ENCODE measurements at places on chromosomes 12 and 14.

DNA sequence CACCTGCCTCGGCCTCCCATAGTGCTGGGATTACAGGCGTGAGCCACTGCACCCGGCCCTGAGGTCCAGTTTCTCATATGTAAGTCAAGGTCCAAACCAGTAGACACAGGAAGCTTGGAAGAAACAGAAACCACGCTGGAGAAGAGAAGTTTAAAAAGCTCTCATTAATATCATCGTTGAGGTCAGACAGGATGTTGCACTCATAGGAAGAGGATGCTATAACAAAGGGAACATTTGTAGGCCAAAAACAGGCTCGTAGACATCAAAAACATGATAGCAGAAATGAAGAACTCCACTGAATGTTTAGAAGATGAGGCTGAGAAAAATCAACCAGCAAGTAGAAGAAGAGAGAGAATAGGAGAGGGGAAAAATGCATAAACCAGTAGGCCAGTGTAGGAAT, 46.8 kb downstream of the ACACB start:
- no peak for DNase-seq

GRCh38 chr12:2173971-2174370, 121.2 kb downstream of the CACNA1C start:
- DNase-seq = no peak

GRCh38 chr12:65074932-65075331, 46.2 kb downstream of the WIF1 start:
- DNase-seq = no peak

DNA sequence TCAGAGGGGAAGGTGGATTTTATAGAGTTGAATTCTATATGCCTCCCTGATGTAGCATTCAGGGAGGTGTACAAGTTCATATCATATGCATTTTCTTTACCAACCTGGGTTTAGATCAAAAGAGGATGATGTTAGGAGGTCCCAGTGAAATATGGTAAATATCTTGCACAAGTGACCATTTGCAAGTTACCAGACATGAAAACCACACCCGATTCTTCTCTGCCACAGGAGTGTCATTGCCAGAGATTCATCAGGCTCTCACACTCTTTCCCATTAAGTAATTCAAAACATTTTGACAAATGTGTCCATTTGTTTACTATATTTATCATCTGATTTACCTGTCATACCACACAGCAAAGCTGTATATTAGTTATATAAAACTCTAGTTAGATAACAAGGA, 44.0 kb downstream of the VCPKMT start:
- DNase-seq = no peak

GRCh38 chr12:41888285-41888684, 256.4 kb downstream of the GXYLT1 start:
- no peak for DNase-seq

DNA sequence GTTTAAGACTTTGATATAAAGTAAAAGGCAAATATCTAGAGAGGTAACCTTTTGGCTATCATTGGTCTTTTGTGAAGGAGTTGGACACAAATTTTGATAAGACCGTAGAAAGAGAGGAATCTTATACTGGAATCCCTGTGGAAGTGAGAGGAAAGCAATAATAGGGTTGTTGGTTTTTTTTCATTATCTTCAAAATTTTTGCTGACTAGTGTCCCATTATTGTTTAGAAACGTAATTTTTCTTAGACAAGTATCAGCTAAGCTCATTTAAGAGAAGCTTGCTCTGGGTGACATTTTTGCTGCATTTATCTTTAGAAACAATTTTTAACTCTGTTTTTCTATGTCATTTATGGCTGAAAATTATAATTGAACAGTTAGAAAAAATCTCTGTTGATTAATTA, 300.3 kb downstream of the SYT1 start:
- DNase-seq = no peak

All from aorta (tissue), 5 donors.